ENCODE measurements at places on chromosomes 3 and 15.

DNA sequence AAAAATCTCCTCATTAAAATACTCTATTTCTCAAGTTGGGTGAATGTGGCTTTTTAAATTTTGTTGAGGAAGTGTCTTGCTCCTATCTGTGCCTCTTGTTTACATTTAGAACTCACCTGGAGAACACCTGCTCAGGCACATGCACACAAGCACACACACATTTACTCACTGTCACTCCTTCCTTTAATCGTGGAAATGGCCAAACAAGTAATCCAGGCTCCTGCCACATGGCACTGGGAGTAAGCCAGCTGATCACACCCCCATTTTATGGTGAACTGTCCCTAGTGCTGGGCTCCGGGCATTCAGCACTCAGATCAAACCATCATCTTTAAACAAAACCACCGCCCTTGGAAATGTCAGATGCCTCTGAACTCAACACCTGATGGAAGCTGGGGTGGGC lies 204.7 kb upstream of the BHLHE40 start:
- DNase-seq: no peak

DNA sequence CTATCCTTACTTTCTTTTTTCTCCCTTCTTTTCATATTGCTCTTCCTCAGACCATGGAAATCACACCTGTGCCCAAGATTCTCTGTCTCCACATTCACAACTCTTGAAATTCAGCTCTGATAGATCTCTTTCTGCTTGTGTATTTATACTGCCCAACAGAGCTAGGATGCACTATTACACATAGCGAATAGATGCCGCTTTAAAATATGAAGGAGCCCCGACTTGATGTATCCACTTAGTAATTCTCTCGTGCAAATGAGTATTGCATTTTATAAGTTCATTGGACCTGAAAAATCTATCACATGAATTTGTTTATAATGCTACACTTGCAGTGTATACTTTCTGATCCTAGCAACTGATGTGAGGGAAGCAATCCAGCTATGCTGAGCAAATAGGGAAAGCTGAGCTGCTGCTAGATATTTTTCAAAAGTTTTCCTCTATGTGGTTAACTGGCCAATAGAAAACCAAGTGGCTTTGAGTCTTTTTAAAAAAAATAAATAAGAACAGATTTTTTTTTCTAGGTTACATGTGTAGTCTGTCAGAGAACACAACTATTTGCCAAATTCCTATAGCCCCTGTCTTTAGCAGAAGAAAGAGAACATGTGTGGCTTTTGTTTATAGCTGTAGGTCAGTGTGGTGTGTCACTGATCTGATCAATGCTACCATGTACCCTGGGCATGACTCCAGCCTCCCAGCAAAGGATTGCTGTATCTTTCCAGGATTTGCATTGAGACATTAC lies 64.3 kb upstream of the LEKR1 start:
- peak; percentile 66 for DNase-seq

DNA sequence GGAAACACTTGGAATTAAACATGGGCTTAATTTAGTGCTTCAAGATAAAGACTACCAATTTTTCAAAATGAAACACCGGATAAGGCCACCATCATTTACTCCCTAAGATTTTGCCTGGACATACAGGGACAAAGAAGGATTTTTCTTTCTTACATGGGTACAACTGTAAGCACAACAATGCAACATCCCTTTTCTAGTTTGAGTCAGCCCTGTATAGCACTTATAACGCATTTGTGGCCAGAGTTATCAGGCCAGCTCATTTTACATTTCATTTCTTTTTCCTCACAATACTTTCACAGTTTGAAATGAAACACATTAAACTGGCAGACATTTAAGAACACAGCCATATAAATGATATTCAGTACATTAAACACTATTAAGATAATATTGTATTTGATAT lies 9.8 kb upstream of the SUCNR1 start:
- no peak for DNase-seq

GRCh38 chr3:152375546-152375945 lies 106.8 kb downstream of the MBNL1 start:
- no peak for DNase-seq

- peak; percentile 31 for DNase-seq
These were observed 132.1 kb upstream of the TRIM42 start for GRCh38 chr3:140545756-140546155.

DNA sequence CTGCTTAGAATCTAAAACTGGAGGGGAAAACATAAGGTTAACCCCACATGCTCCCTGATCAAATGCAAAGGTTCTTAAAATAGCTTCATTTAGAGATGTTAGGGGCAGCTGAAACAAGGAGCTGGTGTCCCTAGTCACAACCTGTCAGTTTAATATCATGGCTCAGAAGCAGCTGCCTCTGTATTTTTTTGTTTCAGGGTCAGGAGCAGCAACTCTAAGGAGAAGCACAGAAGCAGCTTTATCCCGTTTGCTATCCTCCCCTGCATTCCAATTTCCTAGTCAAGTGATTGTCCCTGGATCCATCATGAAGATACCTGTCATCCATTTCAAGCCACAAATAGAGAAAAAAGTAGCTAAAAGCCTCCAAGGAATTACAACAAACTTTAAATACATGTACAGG lies 4.1 kb downstream of the FILIP1L start:
- no peak for DNase-seq

DNA sequence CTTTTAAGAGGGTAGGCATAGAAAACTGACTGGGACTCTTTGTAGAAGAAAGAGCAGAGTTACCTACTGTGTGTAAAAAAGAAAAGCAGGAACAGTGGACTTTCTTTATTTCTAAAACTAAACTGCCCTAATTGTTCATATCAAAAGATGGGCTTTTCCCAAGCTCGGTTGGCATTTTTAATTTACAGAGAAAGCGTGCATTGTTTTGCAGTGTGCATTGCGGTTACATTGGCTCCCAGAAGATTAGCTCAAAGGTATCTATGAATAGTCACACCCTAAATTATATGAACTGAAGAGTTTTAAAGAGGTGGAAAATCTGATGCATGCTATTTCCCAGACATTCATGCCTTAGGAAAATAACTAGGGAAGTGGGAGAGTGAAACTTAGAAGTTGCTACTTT lies 36.5 kb downstream of the MITF start:
- no peak for DNase-seq

GRCh38 chr3:52813810-52814209 lies 16.7 kb downstream of the ITIH4 start:
- DNase-seq: no peak

Measured in fibroblast of villous mesenchyme (primary cell).